T-helper 9 cell (primary cell): ENCODE measurements at places on chromosomes 1 and 21.

DNA sequence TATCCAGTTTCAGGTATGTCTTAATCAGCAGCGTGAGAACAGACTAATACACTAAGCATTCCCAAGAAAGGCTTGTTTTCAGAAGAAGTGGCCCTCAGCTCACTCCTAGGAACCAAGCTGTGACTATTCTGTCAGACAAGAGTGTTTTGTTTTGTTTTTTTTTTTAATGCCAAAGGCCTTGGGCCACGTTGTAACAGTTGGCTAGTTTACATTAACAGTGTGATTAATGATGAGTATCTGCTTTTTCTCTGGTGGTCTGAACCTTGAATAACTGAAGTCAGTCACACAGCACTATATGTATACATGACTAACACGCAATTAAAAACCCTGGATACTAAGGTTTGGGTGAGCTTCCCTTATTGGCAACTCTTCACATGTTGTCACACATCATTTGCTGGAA, 21.9 kb downstream of the DPYD start:
- no peak for DNase-seq

- no peak for DNase-seq
Measured at GRCh38 chr1:109210058-109210457, 3.7 kb upstream of the SARS1 start.

DNA sequence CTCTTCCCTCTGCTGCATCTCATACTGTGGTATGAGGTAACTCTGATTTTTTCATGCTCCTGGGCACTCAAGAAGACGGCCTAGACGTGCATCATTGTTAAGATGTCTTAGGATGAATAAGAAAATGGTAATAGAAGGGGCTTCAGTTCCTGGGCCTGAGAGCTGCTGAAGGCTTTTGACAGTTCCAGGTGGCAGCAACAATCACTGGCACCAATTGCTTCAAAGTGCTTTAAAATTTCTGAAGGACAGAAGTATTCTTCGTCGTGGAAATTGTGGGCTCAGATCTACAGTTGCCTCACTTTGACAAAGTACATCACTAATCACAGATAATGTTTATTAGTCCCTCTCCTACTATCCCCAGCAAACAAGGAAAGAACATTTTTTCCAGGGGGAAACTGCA, 536.6 kb upstream of the CAMK1G start:
- no peak for DNase-seq

GRCh38 chr1:65068202-65069010, 79.6 kb upstream of the AK4 start:
- no peak for DNase-seq

GRCh38 chr1:223056802-223057201, 86.2 kb downstream of the TLR5 start:
- no peak for DNase-seq

DNA sequence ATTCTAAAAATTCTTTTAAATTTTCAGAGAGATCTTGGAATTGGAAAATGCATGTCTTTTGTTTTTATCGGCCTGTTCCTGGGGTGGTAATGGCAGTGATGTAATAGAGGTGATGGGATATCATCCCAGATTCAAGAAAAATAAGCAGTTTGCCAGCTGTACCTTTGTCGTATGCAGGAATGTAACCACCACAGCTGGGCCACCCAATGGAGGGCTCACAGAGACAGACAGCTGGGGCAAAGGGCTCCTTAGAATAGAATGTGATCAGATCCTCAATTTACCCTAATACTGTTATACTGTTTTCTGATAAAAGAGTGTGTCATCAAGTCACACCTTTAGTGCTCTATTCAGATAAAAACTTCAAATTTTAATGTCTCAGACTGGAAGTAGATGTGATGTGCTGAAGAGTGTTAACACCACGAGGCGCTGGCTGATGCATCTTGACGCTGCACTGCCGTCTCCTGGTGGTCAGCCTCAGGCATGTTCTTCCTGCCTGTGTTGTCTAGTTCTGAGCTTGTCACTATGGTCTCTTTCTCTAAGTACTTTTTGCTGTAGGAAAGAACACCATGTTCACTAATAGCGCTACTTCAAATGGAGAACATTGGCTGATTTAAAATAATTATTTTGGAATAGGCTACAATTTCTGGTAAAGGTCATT, 78.8 kb downstream of the C1orf21 start:
- DNase-seq: no peak

DNA sequence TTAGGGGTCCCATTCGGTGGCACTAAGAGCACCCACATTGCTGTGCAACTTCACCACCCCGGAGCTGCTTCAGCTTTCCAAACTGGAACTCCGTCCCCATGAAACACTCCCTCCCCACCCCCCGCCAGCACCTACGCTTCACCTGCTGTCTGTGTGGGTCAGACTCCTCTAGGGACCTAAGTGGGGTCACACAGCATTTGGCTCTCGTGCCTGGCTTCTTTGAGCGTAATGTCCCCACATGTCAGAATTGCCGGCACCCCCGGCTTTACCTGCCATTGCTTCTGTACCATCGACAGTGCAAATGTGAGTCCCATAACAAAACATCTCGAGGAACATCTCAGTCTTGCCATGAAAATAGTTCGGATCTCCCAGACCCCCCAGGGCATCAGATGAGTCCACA, 35.9 kb upstream of the AGPAT3 start:
- DNase-seq: no peak

DNA sequence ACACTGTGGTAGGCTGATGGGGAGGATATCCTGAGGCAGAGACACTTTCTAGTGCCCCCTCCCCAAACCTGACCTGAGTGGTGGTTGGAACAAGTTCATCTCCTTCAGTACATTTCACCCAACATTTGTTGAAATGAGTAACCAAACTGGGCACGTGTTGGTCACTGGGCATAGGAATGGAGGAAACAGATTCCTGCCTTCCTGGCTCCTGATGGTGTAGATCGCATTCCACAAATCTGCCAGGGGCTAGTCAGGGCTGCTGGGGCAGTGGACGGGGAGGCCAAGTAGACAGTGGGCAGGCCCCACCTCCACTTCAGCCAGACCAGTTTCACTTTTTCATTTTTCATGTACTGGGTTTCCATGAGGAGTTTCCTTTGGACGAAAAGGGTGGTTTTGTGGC, 16.5 kb upstream of the ALX3 start:
- DNase-seq: no peak

- DNase-seq: no peak
Measured at GRCh38 chr1:230515451-230516145, 89.5 kb upstream of the PGBD5 start.

DNA sequence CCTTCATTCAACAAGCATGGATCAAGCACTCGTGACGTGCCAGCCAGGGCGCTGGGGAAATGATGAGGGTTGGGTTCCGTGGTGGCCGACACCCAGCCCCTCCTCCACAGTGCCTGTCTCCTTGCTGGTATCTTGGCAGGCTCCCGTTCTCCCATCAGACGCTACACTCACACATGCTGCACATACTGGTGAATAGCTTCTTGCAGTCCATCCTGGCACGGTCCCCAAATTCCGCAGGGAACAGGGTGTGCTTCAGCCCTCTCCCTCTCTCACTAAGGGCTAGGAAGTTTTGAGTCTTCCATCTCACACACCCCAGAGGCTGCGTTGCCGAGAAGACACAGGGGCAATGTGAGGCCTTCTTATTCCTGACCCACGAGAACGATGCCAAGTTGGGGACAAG, 10.1 kb upstream of the MEF2D start:
- DNase-seq: no peak

DNA sequence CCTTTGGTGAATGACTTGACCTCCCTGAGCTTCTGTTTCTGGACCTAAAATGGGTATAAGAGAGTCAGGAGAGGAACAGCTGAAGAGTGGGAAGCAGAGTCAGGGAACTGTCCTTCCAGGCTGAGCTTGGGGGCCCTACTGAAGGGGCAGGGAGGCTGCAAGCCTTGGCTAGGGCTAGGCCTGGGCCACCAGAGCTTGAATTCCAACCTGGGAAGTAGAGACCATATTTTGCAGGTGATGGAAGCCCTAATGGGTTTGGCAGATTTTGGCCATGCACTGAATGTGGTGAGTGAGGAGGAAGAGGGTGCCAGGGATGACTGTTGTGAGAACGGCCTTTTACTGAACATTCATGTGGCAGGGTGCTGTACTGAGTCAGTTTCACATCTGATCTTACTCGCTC, 69.4 kb upstream of the KLHDC7A start:
- no peak for DNase-seq

DNA sequence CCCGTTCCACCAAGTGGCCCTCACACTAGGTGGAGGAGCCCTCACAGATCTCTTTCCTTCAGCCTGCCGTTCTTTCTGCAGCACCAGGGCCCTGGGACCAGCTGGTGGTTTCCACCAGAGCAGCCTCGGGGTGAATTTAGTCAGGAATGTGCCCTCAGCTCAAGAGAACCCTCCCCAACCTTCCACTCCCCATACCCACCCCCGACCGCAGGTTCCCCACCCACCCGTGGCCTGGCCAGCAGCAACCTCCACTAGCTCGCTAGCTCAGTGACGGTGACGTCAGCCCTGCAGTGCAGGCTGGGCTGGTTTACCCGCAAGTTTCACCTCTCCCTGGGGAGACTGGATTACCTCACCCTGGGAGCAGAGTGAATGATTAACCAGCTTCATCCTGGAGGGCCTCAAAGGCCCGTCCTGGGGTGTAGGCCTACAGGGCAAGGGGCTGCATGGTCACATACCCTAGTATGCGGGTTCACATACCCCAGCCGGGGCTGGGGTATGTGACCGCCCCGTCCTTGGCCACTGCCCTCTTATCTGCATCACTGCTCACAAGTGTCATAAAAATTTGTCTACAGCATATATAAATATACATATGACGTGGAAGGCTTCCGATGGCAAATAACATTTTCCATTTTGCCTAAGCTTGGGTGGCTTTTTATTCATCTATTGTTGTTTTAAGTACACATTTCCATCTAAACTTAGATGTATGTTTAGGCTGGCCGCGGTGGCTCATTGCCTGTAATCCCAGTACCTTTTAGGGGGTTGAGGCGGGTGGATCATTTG, 24.5 kb downstream of the ELF3 start:
- DNase-seq: no peak

DNA sequence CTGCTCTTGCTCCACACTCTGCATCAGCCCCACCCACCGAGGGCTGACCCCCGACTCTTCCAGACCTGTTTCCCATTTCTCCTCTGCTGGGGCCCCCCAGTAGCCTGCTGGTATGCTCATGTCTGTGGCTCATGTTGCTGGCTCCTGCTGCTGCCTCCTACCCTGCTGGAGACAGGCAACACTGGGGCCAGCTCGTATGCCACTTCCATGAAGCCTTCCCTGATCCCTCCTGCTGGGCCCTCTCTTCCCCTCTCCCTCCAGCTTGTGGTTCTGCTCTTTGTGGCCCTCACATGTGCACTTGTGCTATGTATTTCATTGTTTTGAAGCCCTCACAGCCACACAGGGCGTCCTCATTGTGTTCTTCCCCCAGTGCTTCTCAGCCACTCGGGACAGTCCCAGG, 40.5 kb downstream of the CNN3 start:
- DNase-seq: no peak

- no peak for DNase-seq
Measured at GRCh38 chr1:231618609-231619256, 7.9 kb upstream of the DISC1 start.

DNA sequence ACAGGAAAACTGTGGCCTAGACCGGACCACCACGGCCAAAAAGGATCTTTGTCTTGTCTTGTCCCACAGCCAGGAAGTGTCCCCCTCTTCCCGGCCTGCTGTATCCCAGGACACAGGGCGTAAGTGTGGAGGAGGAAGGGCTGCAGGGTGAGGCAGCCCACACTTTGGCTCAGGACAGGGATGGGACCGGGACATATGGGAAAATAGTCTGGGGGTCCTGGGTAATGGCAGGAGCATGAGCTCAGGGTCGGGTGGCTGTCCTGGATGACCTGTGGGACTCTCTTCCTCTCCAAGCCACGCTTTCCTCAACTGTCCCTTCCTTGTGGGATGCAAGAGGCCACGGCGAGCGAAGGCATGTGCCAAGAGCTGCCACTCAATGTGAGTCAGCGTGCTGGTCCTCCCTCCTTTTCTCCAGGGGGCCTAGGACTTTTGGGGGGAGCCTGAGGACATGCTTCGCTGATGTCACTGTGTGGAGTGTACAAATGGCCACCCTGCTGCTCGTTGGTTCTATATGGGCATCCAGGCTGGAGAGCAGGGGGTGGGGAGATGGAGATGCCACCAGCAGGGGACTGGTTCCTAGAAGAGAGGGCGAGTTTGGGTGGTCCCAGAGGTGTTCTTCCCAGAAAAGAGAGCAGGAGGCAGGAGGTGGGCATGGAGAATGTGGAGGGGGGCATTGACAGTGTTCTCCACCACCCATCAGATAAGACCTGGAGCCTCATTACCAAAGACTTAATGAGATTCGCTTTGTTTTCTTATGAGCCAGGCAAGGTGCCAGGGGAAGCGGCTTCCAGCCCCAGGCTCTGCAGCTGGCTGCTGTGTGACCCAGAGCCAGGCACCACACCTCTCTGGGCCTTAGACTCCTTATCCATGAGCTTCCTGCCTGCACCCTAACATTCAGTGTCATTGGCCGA, 11.5 kb upstream of the PADI1 start:
- no peak for DNase-seq

- no peak for DNase-seq
Measured at GRCh38 chr1:37033355-37034101, 787 bp downstream of the GRIK3 start.

GRCh38 chr1:167716000-167716271, 5.8 kb upstream of the MPZL1 start:
- DNase-seq: no peak

DNA sequence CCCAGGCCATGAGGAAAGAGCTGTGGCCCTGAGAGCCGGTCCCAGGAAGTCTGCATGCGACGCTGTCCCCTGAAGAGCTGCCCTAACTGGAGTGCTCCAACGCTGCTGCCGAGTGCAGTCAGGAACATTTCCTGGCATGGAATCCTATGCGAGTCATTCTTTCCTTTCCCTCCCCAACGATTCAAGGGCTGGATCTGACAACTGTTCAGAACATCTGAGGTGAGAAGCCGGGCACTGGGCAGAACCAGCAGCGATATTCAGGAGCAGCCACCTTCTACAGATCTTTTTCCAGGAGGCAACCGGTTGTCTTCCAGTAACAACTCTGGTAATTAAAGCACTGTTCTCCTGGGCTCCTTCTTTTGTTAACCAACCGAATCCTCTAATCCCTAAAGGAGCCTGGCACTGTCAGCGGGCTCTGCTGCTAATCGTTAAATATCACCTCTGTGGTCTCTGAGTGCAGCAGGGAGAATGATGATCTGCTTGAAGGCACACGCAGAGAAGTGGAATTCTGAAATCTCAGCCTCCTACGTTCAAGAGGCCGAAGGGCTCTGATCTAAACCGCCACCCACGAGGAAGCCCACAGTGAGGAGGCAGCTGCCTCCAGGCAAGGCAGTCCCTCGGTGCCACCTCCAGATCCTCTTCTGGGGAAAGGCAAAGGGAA, 55.8 kb downstream of the SLC45A1 start:
- no peak for DNase-seq

GRCh38 chr1:20403423-20404145, 82.4 kb downstream of the CAMK2N1 start:
- DNase-seq: no peak

DNA sequence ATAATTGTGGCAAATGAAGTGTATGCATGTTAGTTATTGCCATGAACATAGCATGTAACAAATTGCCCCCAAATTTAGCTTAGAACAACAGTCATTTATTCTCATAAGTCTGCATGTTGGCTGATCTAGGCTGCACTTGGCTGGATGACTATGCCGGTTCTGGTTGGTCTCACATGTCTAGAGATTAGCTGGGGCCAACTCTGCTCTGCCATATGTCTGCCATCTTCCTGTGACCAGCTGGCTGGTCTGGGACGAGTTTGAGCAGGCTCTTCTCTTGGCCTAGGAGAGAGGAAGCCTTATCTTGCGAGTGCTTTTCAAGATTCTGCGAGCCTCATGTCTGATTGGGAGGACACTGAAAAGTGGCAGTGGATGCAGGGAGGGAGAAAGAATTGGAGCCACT, 198.3 kb upstream of the FAM78B start:
- no peak for DNase-seq
